T-helper 9 cell (primary cell): ENCODE measurements at places on chromosomes 5 and 9.

- DNase-seq: no peak
These were observed 651.4 kb downstream of the CETN3 start for GRCh38 chr5:89758146-89758545.

DNA sequence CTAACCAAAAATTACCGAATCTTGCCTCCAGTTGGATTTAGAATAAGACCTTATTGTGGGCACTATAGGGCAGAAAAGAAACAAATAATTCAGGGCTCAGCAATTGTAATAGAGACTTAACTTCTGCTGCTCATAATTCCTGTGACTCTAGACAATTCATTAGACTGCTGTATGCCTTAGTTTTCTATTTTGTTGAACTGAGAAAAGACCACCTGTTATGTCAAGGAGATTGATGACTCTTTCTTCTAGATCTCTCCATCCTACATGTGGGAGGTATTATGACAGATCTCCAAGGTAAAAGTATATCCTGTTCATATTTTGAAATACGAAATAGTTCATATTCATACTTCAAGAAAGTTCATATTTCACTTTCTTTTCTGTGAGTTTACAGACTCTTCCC, 605.1 kb downstream of the PSAT1 start:
- DNase-seq: no peak

GRCh38 chr9:124359855-124360678, 55.2 kb downstream of the PSMB7 start:
- no peak for DNase-seq

- no peak for DNase-seq
These were observed 378.2 kb upstream of the RPS23 start for GRCh38 chr5:82656341-82656761.

- DNase-seq: no peak
These were observed 87.5 kb downstream of the TTLL11 start for GRCh38 chr9:122005597-122005996.

DNA sequence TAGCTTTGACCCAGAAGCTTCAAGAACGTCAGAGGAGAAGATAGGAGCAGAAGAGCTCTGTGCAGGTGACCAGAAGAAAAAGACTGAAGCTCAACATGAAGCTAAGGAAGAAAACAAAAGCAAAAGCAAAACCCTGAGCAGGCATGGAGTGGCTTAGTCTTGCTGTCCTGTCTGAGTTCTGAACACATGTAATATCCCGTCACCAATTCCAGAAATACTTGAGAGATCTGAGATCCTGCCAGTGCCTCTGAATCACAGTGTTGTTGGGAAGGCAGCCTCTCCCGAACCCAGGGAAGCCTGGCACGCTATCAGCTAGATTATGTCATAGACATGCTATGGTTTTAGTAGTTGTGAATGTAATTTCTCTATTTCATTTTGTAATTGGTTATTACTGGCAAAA, 235.7 kb downstream of the ICE1 start:
- no peak for DNase-seq

GRCh38 chr5:176792655-176793342, 17.6 kb upstream of the UNC5A start:
- no peak for DNase-seq

- DNase-seq: no peak
These were observed 14.6 kb downstream of the NDUFA8 start for GRCh38 chr9:122144836-122145591.

- no peak for DNase-seq
These were observed 1.0 kb upstream of the NTMT1 start for GRCh38 chr9:129624947-129625346.
